ENCODE measurements at places on chromosomes 3 and 15.

DNA sequence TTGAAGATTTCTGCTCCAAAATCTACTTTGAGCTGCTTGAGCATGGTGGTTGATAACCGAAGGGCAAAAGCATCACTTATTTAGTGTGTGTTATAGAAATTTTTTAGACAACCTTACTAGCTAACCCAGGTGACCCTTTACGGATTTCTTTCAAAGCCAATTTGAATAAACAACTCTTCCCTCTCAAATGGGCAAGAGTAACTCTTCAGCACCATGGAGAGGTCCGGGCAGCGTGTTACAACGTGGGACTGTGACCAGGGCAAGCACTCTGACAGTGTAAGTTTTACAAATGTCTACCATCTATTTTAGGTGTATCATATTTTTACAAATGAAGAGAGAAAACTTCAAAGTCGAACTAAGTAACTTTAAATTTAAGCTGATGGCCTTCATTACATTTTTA lies 471.8 kb downstream of the MFSD1 start:
- DNase-seq: no peak

GRCh38 chr3:51934139-51934850 lies 7.4 kb downstream of the RRP9 start:
- DNase-seq: no peak

DNA sequence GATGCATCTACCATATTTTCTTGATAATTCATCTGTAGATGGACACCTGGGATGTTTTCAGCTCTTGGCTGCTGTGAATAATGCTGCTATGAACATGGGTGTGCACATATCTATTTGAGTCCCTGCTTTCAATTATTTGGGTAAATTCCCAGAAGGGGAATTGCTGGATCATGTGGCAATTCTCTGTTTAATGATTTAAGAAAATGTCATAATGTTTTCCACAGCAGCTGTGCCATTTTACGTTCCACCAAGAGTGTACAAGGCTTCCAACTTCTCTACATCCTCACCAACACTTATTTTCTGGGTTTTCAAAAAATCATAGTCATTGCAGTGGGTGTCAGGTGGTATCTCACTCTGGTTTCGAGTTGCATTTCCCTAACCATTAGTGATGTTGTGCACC lies 64.4 kb downstream of the NSMCE3 start:
- no peak for DNase-seq

DNA sequence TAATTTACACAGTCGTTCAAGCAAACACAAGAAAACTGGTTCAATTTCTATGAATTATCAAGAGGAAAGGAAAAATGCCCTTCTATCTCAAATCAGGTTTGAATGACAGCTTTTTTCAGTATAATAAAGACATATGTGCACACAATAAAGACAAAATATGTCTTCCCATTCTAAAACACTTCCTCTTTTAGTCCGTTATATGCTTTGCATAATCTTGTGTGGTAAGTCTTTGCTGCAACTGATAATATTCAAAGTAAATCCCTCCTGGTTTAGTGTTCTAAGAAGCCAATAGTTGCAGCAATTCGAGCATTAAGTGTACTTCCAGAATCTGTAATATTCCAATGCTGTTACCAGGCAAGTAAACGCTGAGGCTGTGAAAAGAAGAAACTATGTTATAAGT lies 43.7 kb upstream of the MAPKBP1 start:
- DNase-seq: no peak

- DNase-seq: no peak
Measured at GRCh38 chr3:176848431-176849214, 348.7 kb downstream of the TBL1XR1 start.

DNA sequence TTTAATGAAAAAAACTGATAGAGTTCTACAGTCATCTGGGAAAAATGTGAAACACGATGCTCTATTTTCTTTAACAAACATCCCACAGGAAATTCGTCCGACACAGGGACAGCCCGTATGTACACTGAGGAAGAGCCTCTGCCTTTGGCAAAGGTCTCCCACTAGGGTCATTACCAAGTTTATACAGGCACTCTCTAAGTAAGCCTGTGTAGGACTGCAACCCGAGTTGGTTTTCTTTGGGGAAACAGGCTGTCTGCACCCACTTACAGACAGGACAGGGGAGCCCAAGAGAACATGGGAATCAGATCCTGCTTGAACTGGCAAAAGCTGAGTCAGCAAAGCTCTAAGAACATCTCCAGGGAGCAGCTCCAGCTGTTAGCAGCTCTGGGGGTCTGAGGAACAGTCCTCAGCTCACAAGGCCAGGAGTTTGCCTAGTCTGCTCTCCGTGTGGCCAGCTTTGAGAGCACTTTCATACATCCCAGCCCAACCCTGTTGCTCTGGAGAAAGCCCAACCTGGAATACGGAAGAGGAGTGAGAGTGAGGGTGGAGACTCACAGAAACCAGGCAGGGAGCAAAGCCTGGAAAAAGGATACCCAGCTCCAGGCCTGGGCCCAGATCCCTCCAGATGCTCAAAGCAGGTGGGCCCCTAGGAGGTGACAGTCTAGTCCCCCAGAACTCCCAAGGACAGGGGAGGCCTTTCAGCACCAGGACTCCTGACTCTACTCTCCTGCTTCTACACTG lies 1.9 kb downstream of the TBC1D2B start:
- no peak for DNase-seq

GRCh38 chr3:63532521-63532920 lies 120.0 kb upstream of the SNTN start:
- DNase-seq: no peak

- DNase-seq: no peak
Measured at GRCh38 chr3:87949879-87950208, 109.0 kb downstream of the CGGBP1 start.

DNA sequence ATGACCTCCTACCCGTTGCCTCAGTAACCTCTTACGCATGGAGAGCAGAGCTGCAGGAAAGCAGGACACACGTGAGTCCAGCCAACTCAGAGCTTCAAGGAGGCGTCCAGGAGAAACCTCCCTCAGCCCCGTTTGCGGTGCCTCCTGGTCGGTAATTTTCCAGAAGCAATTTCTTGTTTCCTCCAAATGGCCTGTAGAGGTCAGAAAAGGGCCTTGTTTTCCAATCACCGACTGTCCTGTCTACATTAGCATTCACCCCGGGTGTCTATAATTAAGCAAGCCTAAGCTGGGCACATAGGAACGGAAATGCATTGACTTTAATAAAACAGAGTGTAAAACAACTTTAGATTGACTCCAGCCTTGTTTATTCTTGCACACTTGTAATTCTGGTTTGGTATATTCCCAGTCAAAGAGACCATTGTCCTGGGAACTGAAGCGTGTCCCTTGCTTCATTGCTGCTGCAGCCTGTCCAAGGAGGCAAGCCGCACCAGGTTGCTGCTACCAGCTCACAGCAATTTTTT lies 836.2 kb downstream of the AGBL1 start:
- DNase-seq: no peak

GRCh38 chr15:83292317-83292716 lies 7.9 kb upstream of the BNC1 start:
- DNase-seq: no peak
